Lower leg skin (tissue), 4 donors: ENCODE measurements at places on chromosomes 1 and 21.

DNA sequence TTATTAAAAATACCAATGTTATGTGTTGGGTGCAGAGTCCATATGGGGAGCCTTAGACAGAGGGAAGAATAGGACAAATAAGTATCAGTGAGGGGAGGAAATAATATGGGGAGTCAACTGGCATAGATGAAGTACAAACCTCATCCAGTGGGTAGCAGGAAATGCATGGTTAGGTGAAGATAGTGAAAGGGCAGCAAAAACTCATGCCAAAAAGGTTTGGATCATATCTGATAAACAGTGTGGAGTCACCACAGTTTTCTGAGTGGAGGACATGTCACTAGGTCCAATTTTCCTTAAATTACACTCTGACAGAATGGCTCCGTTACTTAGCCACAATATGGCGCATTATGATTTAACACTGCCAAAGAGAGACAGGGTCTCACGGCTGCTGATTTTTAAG lies 10.3 kb downstream of the DUSP23 start:
- no peak for DNase-seq

DNA sequence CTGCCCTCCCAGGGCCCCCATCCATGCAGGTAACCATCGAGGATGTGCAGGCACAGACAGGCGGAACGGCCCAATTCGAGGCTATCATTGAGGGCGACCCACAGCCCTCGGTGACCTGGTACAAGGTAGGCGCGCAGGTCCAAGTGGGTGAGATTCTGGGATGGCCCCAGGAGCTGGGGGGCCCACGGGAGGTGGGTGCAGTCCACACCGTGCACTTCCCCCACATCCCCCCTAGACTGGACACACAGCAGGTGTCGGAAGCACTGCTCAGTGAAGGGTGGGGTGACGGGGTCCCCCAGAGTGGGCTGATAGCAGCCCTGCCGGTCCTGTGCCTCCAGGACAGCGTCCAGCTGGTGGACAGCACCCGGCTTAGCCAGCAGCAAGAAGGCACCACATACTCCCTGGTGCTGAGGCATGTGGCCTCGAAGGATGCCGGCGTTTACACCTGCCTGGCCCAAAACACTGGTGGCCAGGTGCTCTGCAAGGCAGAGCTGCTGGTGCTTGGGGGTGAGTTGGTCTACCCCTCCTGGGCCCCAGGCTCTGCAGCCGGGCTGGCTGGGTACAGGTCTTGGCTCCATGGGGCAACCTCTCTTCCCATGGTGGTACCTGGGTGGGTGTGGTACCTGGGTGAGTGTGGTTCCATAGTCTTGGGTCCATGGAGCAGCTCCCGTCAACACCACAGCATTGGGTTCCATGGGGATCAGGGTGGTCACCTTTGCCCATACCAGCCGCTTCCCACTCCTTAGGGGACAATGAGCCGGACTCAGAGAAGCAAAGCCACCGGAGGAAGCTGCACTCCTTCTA lies 40.4 kb downstream of the TRIM11 start:
- DNase-seq: peak; percentile 80

GRCh38 chr21:15631342-15631741 lies 98.4 kb upstream of the USP25 start:
- no peak for DNase-seq

DNA sequence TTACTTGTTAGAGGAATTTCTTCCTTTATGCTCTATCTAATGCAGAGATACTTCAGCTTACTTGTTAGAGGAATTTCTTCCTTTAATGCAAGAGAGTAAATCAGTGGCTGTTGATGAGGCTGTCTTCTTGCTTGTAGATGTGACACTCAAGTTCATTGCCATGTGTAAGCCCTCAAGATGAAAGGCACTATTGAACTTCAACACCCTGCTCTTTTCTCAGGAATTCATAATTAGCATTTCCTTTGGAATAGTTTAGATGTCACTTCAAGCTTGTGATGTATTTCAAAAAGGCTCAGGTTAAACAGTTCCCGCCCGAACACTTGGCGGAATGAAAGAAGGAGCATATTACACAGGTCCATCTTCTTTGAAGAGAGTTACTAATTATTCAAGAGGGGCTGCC lies 251.9 kb downstream of the RGS7 start:
- no peak for DNase-seq

DNA sequence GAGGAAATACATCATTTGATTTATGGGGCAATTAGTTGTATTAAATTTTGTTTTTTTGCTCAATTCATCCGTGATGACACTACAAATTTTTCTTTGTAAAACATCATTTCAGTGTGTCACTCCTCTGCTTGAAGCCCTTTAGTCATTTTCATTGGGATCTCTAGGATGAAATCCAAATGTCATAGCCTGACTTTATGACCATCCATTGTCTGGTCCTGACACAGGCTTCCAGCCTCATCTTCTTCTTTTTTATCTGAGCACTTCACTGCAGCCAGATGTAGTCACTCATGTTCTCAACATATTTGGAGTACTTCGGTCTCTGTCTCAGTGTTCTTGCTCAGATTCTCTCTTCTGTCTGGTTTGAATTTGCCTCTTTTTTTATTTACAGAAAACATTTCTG lies 173.1 kb downstream of the HMCN1 start:
- DNase-seq: no peak

GRCh38 chr1:9442278-9442846 lies 96.9 kb upstream of the SLC25A33 start:
- DNase-seq: no peak

- DNase-seq: no peak
Observed at GRCh38 chr1:91870322-91870721, 15.6 kb downstream of the TGFBR3 start.

DNA sequence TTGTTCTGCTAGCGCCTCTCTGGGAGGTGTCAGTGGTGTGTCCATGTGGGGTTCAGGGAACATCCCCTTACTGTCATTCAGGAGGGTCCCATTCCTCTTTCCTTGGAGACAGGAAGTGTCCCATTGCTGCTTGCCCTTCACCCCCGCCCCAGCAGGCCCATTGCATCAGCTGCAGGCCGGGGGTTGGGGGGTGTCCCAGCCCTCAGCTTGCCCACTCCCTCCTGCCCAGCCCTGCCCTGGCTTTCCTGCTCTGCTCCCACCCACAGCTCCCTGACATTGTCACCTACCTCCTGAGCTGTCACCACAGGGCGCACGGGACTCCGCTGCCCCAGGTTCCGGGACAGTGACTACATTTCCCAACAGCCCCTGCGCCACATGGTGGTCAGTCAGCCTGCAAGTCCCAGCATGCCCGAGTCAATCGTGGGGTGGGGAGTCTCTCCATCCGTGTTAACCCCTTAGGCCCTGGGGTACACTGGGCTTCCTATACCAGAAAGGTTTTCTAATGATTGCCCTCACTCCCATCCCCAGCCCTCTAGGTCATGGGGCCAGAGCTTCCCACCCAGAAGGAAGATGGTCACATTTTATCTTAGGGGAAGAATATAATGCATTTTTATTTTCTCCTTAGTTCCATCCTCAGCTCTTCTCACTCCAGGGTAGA lies at the start of gene INPP5B:
Gene INPP5B (minus strand): TSS at position 351 of the 658 bp plus-strand sequence. CDS start 745 bp downstream, outside the sequence.
- peak; percentile 96 for DNase-seq

- no peak for DNase-seq
Observed at GRCh38 chr21:23968722-23969647, 1638.3 kb downstream of the MRPL39 start.
